ENCODE measurements at places on chromosomes 1 and 21. TPM values are rescaled to one million over a fixed set of nuclear protein-coding genes. Genes with fewer than 3 reads are reported as not detected.

The OR2W3 gene
- 0.87 TPM for total RNA-seq

The MLLT11 gene
- 27.8 TPM for total RNA-seq

The CD247 gene
- total RNA-seq = not detected

The NID1 gene
- 186 TPM for total RNA-seq

DNA sequence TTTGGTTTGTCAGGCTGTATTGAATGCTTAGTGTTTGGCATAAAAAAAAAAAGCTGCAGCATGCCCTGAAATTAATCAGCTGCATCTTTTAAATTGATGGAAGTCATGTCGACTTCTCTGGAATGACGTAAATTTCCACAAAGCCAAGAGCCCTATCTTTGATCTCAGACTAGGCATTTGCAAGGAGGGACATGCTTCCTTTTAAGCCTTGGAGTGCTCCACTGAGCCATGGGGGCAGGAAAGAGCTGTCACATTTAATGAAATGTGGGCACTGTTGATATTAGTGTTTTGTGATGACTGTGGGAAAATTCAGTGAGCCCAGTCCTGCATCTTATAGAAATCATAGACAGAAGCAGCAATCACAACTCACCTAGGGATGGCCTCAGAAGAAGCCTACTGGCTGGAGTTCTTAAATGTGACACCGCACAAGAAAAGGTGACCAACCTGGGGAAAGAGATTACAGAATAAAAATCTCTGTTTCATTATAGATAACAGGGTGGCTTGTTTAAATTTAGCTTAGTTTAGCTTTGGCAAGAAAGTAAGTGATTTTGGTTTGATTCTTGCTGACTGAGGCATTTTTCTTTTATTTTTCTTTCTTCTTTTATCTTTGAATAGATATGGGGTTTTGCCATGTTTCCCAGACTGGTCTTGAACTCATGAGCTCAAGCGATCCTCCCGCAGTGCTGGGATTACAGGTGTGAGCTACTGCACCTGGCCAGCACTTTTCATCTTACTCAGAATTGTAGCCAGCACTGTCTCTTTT lies 188.2 kb downstream of the HHAT start:
- no peak for DNase-seq

- DNase-seq = peak; percentile 34
Measured at GRCh38 chr1:99766378-99766800, at the start of gene FRRS1. Gene FRRS1, minus strand, starts transcription at chr1:99766635. Its CDS starts 17,867 bp downstream, at chr1:99748768.

DNA sequence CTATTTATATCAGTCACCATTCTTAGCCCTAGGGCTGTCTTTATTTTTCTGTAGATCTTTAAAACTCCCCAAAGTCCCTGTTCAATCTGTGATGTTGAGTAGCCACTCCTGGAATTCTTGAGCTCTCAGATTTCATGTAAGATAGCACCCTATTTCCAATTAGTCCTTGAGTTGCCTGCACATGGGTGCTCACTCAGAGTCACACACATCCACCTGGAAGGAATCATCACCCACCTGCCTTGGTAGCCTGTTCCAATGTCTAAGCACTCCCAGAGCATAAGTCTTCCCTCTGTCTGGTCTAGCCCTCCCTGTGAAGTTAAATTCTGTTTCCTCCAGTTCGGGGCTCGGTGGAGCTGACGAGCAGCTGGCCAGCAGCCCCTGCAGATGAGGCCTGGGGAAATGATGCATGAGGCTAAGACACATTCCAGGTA lies 14.7 kb upstream of the ATF3 start:
- DNase-seq = no peak

GRCh38 chr1:85290826-85291225 lies 14.4 kb upstream of the BCL10 start:
- no peak for DNase-seq

DNA sequence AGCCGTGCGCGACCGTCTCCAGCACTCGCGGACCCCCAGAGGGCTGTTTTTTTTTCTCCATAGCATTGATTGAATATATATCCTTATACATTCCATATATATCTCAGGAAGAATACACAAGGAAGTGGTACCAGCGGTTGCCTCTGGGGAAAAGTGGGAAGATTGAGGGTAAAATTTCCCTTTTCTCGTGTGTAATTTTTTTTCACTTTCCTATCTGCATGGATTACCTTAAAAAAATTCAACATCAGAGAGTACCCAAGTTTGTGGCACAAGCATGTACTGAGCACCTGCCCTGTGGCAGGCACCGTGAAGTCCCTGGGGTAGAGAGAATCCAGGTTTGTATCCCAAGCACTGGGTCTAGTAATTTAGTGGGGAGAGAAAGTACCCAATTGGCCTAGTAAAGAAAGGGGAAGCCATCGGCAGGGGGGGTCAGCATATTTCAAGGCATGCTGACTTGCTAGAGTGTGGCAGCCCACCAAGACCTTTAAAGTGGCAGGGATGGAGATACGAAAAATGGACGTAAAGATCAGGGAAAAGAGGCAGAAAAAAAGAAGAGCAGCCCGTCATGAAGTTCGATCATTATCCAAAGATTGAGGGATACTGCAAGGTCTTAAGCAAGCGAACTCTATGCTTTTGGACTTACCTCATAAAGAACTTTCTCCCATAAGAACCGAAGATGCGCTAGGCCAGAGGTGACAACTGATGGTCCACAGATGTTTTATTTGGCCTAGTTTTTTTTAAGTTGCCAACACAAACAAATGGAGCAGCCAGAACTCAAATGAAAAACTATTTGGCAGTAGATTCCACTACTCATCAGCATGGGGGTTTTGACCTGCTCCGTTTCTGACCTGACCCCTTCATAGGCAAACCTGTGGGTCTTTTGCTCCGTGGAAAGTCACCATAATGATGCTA lies 1.5 kb upstream of the HMGN1 start:
- DNase-seq = no peak

- no peak for DNase-seq
Measured at GRCh38 chr1:151947140-151947539, 37.8 kb upstream of the THEM4 start.

DNA sequence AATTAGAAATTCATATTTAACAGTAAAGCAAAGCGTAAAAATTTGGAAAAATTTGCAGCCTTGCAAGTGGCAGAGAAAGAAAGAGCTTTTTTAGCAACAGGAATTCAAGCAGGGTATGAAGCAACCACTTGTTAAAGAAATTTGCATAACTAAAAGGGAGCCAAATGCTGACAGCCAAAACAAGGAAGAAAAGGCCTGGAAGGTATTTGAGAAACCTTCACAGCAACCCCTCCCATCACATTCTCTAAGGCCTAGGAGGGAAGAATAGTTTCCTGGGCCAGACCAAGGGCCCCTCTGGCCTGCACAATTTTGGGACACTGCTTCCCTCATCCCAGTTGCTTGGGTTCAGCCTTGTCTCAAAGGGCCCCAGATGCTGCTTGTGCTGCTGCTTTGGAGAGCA lies 672.4 kb upstream of the TMPRSS15 start:
- no peak for DNase-seq

- DNase-seq = peak; percentile 30
Measured at GRCh38 chr1:59290193-59290949, 6.5 kb upstream of the FGGY start.

GRCh38 chr1:106406114-106406513 lies 650.4 kb upstream of the PRMT6 start:
- no peak for DNase-seq

GRCh38 chr21:40187244-40187643 lies 320.0 kb downstream of the PCP4 start:
- no peak for DNase-seq

DNA sequence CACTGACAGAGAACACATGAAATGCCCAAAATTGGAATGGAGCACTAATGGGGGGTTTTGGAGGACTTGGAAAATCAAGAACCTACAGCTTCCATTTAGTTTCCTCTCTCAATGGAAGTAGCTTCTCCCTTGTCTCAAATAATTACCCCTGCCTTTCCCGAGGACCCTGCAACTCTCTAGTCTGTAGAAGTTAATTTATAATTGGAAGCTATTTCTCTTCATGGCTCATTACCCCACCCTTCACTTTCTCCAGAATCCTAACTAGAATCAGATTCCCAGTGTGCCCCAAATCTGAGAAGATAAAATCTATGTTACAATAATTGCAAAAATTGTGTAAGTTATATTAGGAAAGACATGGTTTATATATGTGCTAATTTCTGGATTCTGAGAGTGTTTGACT lies 181.5 kb upstream of the ATP1B1 start:
- DNase-seq = no peak

All from endothelial cell (in vitro differentiated cells).